Breast epithelium (tissue), 4 donors: ENCODE measurements at places on chromosomes 13 and 19. TPM values are rescaled to one million over a fixed set of nuclear protein-coding genes. Genes with fewer than 3 reads are reported as not detected.
A peak's percentile ranks its signal among the peaks of the same experiment; 100 is the strongest.

DCUN1D2 gene
- total RNA-seq = 15.8 TPM

C13orf42 gene
- not detected for total RNA-seq

LENG8 gene
- 148 TPM for total RNA-seq

DNA sequence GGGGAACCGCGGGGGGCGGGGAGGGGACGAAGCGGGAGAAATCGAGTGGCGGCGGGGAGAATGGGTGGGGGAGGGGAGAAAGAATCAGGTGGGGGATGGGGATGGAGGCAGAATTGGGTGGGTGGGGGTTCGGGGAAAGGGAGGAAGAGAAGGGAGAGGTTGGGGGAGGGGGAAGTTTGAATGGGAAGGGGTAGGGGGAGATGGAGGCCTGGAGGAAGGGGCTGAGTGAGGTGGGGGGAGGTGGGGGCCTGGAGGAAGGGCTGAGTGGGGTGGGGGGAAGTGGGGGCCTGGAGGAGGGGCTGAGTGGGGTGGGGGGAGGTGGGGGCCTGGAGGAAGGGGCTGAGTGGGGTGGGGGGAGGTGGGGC, 403 bp upstream of the ADAMTS10 start:
- DNase-seq = no peak
- peaks cover 3% of the 10 kb centered on the region for H3K4me1 ChIP-seq
- no peaks in the 10 kb centered on the region for H3K36me3 ChIP-seq
- H3K27ac ChIP-seq = peak overlapping the region; percentile 55

- no peaks in the 10 kb centered on the region for H3K4me1 ChIP-seq
- no peak overlapping the region for H3K4me3 ChIP-seq
- no peak overlapping the region for H3K27ac ChIP-seq
- H3K36me3 ChIP-seq = no peaks in the 10 kb centered on the region
Measured at GRCh38 chr13:53408847-53409568, 380.4 kb downstream of the OLFM4 start.

DNA sequence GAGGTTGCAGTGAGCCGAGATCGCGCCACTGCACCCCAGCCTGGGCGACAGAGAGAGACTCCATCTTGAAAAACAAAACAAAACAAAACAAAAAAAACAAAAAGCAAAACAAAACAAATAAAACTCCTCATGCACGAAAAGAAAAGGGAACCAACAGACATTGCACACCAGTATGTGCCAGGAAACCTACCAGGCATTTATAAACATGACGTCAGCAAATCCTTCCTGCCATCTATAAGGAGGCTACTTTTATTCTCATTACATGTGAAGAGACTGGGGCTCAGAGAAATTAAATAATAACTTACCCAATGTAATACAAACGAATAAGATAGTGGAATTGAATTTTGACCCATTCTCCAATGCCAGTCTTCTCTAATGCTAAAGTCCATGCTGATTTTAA, 197.2 kb downstream of the NUFIP1 start:
- no peaks in the 10 kb centered on the region for H3K36me3 ChIP-seq
- H3K4me3 ChIP-seq = no peak overlapping the region
- H3K27me3 ChIP-seq = no peaks in the 10 kb centered on the region
- H3K4me1 ChIP-seq = no peaks in the 10 kb centered on the region

GRCh38 chr13:105463011-105463501, 1072.4 kb downstream of the EFNB2 start:
- no peaks in the 10 kb centered on the region for H3K4me1 ChIP-seq
- no peak overlapping the region for H3K4me3 ChIP-seq
- no peaks in the 10 kb centered on the region for H3K36me3 ChIP-seq
- H3K27ac ChIP-seq = no peak overlapping the region
- H3K27me3 ChIP-seq = no peaks in the 10 kb centered on the region

GRCh38 chr19:17855280-17856152, 4.2 kb upstream of the RPL18A start:
- DNase-seq = peak; percentile 80
- H3K4me3 ChIP-seq = no peak overlapping the region
- no peaks in the 10 kb centered on the region for H3K4me1 ChIP-seq
- H3K36me3 ChIP-seq = no peaks in the 10 kb centered on the region
- no peaks in the 10 kb centered on the region for H3K27me3 ChIP-seq

- H3K36me3 ChIP-seq = no peaks in the 10 kb centered on the region
- no peak for DNase-seq
- H3K27ac ChIP-seq = no peak overlapping the region
- H3K4me3 ChIP-seq = no peak overlapping the region
Measured at GRCh38 chr13:80533175-80533574, 192.2 kb upstream of the SPRY2 start.

DNA sequence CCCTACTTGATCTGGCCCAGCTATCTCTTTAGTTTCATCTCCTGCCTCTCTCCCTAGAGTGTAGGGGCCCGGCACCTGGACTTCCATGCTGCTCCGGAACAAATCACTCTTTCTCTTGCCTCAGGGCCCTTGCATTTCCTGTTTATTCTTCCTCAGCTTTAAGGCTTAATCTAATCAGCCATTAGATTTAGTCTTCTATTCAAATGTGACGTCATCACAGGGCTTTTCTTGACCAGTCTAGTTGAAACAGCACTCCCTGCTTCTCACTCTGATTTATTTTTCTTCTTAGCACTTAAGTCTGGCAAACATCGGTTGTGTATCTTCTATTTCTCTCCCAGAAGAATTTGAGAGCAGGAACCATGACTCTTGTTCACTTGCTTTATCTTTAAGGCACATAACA, 564.1 kb downstream of the EFNB2 start:
- H3K4me3 ChIP-seq = no peak overlapping the region
- H3K27ac ChIP-seq = no peak overlapping the region
- DNase-seq = no peak
- no peaks in the 10 kb centered on the region for H3K36me3 ChIP-seq
- no peaks in the 10 kb centered on the region for H3K27me3 ChIP-seq

- no peak for DNase-seq
- H3K36me3 ChIP-seq = no peaks in the 10 kb centered on the region
- H3K4me1 ChIP-seq = no peaks in the 10 kb centered on the region
- no peaks in the 10 kb centered on the region for H3K27me3 ChIP-seq
- H3K4me3 ChIP-seq = no peak overlapping the region
Measured at GRCh38 chr13:93698016-93698613, 471.5 kb downstream of the GPC6 start.

DNA sequence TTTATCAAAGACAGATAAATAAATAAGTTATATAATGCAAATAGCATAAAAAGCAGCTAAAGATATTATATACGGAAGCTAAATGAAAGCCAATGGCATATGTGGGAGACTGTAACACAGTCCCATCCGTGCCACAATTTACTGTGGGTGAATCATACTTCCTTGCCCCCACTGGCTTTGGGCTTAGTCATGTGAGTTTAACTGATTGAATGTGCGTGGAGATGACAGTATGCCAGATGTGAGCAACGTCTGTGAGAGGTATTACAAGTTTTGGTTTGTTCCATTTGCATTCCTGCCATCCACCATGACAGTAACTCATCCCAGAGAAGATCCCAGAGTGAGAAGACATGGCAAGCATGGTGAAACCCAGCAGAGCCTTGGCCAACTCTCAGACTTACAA, 340.0 kb downstream of the SUCLA2 start:
- H3K4me1 ChIP-seq = no peaks in the 10 kb centered on the region
- H3K27me3 ChIP-seq = no peaks in the 10 kb centered on the region
- DNase-seq = no peak
- H3K36me3 ChIP-seq = no peaks in the 10 kb centered on the region
- H3K4me3 ChIP-seq = no peak overlapping the region

GRCh38 chr13:101354895-101355294, 61.4 kb downstream of the NALCN start:
- H3K27ac ChIP-seq = no peak overlapping the region
- DNase-seq = no peak
- H3K27me3 ChIP-seq = no peaks in the 10 kb centered on the region
- H3K4me3 ChIP-seq = no peak overlapping the region
- H3K36me3 ChIP-seq = no peaks in the 10 kb centered on the region

DNA sequence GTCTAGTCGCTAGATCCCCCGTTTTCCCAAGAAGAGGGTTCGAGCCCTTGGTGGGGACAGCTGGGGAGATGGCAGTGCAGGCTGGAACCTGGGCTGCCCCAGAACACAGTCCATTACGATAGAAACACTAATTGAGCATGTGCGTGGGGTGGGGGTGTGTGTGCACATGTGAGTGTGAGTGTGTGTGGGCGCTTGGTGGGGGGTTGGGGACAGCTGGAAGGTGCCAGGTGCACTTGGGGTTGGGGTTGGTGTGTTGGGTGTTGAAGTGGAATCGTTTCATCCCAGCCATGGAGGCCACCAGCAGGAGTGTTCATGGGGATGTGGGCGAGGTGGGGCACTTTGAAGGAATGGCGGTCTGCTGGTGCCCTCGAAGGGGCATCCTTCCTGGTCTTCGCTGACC, 18.1 kb upstream of the NPAS1 start:
- H3K27ac ChIP-seq = no peak overlapping the region
- peaks cover 8% of the 10 kb centered on the region for H3K36me3 ChIP-seq
- no peaks in the 10 kb centered on the region for H3K4me1 ChIP-seq
- H3K27me3 ChIP-seq = no peaks in the 10 kb centered on the region

DNA sequence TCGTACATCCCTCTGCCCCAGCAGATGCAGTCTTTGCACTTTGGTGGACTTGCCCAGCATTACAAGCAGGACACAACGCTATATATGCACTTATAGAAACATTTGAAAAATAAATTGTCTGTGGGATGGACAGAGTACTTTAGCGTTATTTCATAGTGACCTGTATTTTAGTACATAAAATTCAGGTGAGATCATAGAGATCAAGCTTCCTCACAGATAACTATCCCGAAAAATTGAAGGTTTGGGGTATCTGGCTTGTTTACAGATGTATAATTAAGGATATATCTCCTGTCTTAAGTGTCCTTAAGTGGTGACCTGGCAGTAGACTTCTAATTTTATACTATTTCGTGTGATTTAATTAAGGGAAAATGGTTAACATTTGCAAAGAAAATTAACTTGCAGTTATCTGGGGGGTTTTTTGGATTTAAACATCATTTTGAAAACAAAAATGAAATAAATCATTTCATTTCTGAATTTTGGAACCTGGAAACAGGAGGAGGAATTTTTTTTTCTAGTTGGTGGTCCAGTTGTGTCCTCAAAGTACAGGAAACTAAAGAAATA, 977 bp upstream of the MAB21L1 start:
- H3K36me3 ChIP-seq = no peaks in the 10 kb centered on the region
- no peak overlapping the region for H3K27ac ChIP-seq
- H3K4me3 ChIP-seq = peak overlapping the region; percentile 82
- no peaks in the 10 kb centered on the region for H3K4me1 ChIP-seq
- no peak for DNase-seq
- no peaks in the 10 kb centered on the region for H3K27me3 ChIP-seq

DNA sequence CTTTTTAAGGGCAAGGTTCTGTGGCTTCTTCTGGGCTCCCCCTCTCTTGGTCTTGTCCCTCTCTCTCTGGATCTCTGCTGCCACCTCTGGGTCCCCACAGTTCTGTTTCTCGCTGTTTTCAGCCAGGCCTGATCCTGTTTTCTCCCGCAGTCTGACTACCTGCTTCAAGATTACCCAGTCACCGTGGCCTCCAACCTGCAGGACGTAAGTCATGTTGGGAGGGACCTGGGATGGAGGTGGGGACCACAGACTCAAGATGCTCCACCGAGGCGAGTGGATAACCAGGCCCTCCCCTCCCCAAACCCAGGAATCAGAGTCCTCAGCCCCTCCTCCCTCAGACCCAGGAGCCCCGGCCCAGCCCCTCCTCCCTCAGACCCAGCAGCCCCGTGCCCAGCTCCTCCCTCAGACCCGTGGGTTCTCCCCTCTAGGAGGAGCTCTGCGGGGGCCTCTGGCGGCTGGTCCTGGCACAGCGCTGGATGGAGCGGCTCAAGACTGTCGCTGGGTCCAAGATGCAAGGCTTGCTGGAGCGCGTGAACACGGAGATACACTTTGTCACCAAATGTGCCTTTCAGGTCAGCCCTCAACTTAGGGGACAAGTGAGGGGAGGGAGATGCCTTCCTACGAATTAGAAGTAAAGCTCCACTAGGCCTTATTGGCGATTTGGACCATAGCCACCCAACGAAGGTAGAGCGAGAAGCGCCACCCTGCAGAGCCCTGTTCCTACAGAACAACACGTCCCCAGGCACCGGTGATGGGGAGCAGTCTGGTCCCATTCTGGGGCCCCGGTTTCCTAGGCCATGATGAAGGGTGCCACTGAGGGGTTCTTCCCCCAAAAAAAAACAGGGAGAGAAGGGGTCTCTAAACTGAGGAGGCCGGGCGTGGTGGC, 2.2 kb downstream of the FLT3LG start:
- H3K4me3 ChIP-seq = no peak overlapping the region
- DNase-seq = no peak
- no peaks in the 10 kb centered on the region for H3K4me1 ChIP-seq
- H3K36me3 ChIP-seq = no peaks in the 10 kb centered on the region

GRCh38 chr13:51523082-51523518, 61.2 kb upstream of the WDFY2 start:
- peak overlapping the region; percentile 56 for H3K27ac ChIP-seq
- no peak overlapping the region for H3K4me3 ChIP-seq
- no peaks in the 10 kb centered on the region for H3K4me1 ChIP-seq
- H3K36me3 ChIP-seq = no peaks in the 10 kb centered on the region
- H3K27me3 ChIP-seq = no peaks in the 10 kb centered on the region
- DNase-seq = peak; percentile 28

GRCh38 chr13:44231786-44232516, 141.7 kb upstream of the SERP2 start:
- peak; percentile 83 for DNase-seq
- H3K4me1 ChIP-seq = no peaks in the 10 kb centered on the region
- H3K36me3 ChIP-seq = no peaks in the 10 kb centered on the region
- no peak overlapping the region for H3K4me3 ChIP-seq
- H3K27me3 ChIP-seq = no peaks in the 10 kb centered on the region
- H3K27ac ChIP-seq = peak overlapping the region; percentile 77

GRCh38 chr13:22757530-22758120, 423.2 kb upstream of the SGCG start:
- no peak overlapping the region for H3K4me3 ChIP-seq
- H3K27ac ChIP-seq = no peak overlapping the region
- DNase-seq = no peak
- H3K4me1 ChIP-seq = no peaks in the 10 kb centered on the region

DNA sequence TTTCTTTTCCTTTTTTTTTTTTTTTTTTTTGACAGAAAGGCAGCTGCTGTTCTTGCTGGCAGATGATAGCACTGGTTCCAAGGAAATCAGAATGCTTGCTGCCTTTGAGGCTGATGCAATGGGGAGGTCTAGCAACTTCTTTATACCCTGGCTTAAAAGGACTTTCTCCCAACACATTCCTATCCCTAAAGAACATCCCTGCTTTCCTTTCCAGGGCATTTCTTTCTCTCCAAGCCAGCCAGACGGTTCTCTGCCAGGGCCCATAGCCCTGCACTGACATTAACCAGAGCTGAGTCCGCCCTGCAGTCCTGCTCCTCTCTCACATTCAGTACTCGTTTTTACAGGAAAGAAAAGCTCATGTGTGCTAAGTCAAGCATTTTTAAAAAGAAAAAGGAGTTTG, 133.9 kb upstream of the WASF3 start:
- no peaks in the 10 kb centered on the region for H3K36me3 ChIP-seq
- no peaks in the 10 kb centered on the region for H3K4me1 ChIP-seq
- no peak overlapping the region for H3K4me3 ChIP-seq
- no peaks in the 10 kb centered on the region for H3K27me3 ChIP-seq
- DNase-seq = no peak
